ENCODE measurements at places on chromosomes 6 and 20.

GRCh38 chr20:1469925-1470571 lies 3.4 kb upstream of the NSFL1C start:
- peak; percentile 68 for DNase-seq

DNA sequence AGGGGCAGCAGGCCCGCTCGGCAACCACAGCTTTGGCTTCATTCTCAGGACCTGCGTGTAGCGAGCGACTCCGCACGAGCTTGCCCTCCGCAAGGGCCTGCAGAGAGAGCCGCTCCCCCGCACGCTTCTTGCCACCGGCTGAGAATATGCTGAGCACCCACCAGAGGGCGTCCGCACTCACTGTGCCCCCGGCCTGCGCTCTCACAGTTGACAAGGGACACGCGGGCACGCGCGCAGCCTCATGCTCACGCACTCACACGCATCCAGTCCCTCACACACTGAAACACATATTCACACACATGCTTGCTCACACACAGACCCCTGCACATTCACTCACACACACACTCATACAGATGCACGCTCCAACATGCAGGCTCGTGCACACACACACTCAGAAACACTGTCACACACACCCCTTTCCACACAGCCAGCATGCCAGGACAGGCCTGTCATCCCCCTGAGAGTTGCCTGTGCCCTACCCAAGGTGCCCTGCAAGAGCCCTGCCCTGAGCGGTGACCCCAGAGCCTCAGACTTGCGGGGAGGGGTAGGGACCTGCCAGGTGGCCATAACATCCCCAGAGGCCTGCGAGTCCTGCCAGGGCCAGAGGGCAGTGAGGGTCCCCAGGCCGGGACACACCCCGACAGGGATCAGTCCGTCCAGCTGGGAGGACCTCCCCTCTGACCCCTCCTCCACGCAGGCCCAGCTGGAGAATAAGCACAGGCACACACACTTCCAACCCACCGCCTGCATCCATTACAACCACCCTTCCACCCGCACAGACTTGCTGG lies 174.1 kb downstream of the BMP7 start:
- DNase-seq: peak; percentile 85

DNA sequence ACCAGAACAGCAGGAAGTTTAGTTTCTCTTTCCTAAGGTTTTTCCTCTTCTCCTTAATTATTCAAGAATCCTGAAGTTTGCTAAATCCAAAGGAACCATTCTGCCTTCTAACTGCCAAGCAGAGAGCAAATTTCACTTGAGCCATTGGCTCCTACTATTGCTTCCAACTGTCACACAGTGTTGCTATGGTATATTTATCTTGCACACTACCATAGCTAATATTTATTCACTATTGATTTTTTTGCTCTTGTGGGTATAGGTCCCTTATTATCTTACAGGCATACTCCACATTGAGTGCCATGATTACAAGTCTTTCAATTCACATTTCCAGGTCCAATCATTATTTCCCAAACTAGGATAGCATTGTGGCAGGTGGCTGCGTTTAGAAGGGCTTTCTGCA lies 266.7 kb upstream of the FLRT3 start:
- DNase-seq: no peak

- no peak for DNase-seq
These were observed 124.2 kb upstream of the PTPN1 start for GRCh38 chr20:50385733-50386640.

GRCh38 chr6:169654598-169655391 lies 47.0 kb downstream of the WDR27 start:
- DNase-seq: no peak

Data from HEK293T (cell line).